ENCODE measurements at places on chromosomes 12 and 14.
A peak's percentile ranks its signal among the peaks of the same experiment; 100 is the strongest.

- no peak for DNase-seq
Observed at GRCh38 chr14:91653451-91653850, 78.4 kb downstream of the CATSPERB start.

- no peak for DNase-seq
Observed at GRCh38 chr12:74111688-74112360, 425.8 kb upstream of the ATXN7L3B start.

DNA sequence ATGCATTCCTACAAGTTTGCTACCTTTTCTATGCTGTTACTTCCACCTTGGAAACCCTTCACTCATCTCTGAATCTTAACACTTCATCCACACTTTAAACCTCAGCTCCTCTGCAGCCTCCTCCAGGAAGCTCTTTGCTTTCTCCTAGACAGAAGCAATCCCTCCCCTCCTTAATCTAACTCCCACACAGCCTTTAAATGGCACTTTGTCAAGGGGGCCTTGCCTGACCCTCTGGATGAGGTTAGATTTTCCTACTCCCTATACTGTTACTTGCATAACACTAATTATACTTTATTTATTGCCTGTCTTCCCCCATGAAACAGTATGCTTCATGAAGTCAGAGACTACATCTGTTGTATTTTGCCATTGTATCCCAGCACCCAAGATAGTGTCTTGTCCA lies 394.6 kb downstream of the MED13L start:
- DNase-seq: no peak

DNA sequence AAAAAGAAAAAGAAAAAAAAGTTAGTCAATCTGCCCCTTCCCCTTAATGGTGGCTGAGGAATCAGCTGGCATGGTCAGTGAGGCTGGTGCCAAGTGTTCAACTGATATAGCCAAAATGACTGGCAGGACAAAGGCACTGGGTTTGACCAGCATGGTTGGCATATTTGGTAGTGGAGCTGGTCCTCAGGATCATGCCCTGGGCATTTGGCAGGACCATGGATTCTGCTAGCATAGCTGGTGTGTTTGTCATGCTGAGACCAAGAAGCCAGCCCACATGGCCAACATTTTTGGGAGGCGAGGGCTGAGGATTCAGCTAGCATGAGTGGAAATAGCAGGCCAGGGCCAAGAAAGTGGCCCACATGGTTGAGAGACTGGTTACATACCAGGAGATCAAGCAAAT lies 136.5 kb downstream of the FBXL14 start:
- peak; percentile 97 for DNase-seq

- DNase-seq: no peak
Observed at GRCh38 chr12:98370976-98371375, 144.4 kb upstream of the TMPO start.

GRCh38 chr12:69984241-69984640 lies 159.2 kb downstream of the MYRFL start:
- peak; percentile 64 for DNase-seq

- peak; percentile 80 for DNase-seq
Observed at GRCh38 chr12:94941440-94941862, 62.0 kb downstream of the NDUFA12 start.

DNA sequence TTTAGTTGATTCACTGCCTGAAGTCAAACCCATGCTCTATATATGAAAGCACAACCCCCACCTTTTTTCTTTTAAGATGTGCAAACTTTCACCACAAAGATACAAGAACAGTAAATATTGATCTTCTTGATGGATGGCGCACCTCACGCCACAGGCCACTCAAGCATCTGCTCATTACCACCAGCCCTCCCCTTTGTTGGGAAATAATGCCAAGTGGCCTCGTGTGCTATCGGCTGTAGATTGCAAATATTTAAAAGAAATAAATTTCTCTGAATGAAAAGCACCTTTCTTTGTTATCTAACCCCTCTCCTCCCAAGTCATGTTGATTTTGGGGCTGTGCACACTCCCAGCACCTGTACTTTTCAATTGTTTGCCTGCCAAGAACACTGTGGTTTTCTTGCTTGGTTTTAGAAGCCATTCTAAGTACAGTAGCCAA lies 122.7 kb downstream of the C12orf42 start:
- DNase-seq: no peak

DNA sequence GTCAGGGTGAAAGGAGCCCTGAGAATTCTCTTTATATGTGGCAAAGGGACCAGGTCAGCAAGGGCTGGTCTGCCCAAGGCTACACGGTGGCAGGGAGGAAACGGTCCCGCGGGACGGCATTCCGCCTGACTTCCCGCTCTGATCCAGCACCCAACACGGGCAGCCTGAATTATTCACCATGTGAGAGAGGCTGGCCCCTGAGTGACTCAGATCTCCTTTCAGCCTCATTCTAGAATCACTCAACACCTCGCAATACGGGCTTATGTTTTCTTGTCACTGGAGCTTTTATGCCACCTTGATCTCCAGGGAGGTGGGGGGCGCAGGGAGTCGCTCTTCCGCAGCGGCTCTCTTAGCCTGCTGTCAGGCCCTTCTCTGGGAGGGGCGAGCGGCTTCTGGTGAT lies 8.5 kb downstream of the LRTM2 start:
- no peak for DNase-seq

DNA sequence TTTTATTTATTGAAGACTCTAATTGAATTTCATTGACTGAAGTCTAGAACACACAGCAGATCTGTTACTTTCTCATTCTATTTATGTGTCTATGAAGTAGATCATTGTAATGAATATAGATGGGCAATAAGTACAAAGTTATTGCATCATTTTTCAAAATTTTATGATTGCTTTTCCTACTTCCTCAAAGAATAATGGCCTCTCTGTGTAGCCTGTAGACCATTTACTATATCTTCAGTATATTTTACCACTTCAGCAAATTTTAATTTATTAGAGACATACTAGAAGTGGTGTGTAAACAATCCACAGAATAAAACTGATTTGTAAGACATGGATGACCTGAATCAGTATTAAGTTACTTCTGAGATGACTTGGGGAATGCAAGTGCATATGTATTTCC lies 291.7 kb upstream of the FAR2 start:
- no peak for DNase-seq

DNA sequence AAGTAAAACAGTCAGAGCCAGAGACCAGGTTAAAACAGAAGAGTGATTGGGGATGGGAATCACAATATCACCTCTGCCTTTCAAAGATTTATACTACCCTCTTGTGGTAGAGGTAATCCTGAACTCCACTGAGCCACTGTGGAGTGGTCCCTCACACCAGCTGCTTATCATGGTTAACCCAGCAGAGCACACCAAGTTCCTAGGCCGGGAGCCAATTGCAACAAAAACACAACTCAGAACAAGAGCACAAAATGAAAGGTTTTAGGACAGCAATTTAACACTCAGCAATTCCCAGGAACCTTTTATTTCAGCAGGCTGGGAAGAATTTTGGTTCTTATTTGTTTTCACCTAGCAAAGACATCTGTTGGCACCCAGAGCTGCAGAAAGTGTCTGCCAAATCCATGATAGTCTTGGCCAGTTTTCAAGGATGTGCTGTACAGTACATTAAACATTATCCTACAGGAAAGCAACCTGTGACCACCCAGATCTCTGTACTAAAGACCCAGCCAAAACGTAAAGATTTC lies 220.5 kb upstream of the ATXN7L3B start:
- DNase-seq: no peak

DNA sequence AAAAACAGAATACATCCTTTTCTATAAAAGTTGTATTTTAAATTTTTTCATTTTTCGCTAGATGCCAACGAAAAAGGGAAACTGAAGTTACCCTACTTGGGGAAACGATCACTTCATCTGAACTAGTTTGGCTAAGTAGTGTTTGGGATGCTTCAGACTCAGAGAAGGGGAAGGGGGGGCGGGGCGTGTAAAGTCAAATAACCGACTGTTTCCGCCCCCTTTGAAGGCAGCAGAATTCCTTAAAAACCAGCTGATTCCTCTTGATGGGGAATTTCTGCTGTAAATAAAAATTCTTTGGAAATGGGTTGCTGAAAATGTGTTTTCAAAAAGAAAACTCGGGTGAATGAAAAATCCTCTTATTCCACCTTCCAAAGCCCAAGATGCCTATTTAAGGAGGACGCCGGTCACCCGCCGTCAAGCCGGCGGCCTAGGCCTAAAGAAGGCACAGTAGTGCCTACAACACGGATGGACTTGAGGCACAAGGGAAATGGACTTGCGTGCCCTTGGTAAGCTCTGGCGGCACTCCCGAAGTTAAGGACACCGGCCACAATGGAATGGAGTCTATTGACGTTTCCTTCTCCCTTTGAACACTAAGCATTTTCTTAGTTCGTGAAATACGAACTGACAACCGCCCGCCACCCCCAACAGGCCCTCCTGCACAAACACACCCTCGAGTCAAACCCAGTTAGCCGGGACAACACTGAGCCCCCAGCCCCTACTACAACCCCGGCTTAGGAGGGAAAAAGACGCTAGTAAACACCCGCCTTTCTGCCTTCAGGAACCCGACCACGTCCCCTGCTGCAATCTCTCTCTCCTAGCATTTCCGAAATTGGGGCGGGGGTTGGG lies 1.9 kb downstream of the ATXN2 start:
- peak; percentile 70 for DNase-seq

DNA sequence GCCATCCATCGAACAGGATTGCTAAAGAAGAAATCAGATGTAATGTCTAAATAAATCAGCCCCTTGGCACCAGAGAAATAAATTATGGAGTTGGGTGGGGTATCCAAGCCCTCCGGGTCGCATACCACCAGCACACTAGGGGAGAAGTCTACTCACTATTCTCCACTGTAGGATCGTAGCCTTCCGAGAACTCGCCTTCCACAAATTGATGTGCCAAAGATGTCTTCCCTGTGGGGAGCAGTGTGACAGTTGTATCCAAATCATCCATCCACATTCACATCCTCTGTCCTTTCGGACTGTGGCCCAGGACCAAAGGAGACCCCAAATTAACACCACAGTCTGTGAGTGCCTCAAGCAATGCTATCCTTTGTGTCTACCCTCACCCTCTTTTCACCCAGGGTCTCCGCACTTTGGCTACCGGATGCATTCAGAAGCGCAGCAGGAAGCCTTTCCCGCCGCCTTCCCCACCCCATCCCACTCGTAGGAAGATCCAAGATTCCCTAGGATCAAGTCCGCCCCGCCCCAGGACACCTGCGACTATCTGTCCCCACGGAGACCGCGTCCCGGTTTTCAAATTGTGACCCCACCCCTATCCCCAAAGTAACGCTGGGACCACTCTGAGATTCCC lies 786 bp downstream of the RHEBL1 start:
- DNase-seq: no peak

GRCh38 chr14:103116636-103117035 lies 6.6 kb upstream of the TNFAIP2 start:
- DNase-seq: no peak

DNA sequence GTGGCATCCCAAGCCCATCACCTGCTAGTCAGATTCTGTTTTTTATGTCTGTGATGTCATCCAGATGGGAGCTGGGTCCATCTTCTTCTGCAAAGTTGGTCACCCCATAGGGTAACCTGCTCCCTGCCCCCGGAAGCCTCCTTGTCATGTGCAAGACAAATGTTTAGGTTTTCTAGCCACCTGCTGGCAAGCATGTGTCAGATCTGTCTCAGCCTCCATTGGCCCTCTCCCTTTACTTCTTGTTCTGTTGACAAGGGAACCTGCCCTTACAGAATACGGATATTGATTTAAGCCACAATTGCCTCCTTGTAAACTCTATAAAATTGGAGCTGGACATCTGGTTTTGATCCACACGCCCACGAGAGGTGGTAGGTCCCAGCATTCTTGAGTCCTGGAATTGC lies 7.5 kb downstream of the NTF3 start:
- peak; percentile 49 for DNase-seq

- DNase-seq: peak; percentile 82
Observed at GRCh38 chr12:6061660-6062059, 62.8 kb downstream of the VWF start.

DNA sequence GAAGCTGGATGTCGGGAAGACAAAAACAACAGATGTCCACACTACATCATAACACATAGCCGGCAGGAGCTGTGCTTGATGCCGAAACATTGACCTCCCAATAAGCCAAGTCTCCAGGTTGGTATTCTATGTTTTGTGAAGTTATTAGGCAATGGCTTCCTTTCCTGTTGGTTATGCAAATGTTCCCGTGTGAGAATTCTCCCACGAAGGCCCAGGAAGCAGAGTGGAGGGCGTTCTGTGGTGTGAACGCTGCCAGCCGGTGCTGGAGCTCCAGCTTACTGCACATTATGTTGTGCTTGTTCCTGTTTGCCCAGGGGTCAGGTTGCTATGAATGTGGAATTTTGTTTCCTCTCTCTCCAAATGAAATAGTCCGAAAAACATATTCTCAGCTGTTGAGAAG lies 156.4 kb upstream of the HMGA2 start:
- DNase-seq: no peak

DNA sequence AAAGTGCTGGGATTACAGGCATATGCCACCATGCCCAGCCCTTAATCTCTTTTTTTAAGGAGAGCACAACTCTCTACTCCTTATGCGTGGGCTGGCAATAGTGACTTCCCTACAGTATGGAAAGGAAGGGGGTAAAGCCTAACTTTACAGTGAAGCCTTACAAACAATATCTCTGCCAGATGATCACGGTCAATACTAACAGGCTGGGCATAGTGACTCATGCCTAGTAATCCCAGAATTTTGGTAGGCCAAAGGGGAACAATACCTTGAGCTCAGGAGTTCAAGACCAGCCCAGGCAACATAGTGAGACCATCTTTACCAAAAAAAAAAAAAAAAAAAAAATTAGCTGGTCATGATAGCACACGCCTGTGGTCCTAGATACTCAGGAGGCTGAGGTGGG lies 5.6 kb downstream of the PYM1 start:
- no peak for DNase-seq

- DNase-seq: no peak
Observed at GRCh38 chr14:32310876-32311275, 18.2 kb upstream of the AKAP6 start.

- DNase-seq: no peak
Observed at GRCh38 chr12:89200217-89200616, 152.1 kb downstream of the DUSP6 start.

DNA sequence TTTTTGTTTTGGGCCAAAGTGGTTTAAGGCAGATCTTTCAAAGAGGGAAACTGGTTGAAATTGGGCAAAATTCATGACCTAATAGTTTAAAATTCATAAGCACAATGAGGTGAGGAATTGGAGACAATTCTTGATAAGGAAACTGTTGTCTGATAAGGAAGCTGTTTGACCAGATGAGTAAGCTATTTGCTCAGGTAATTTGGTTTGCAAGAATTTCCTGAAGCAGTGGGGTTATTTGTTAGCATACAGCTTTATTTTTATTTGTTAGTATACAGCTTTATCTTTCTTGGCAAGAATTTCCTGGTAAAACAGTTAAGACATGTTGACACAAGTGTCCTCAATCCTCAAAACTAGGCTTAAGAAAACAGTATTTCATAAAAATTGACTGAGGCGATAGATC lies 559.0 kb downstream of the GALC start:
- DNase-seq: no peak

DNA sequence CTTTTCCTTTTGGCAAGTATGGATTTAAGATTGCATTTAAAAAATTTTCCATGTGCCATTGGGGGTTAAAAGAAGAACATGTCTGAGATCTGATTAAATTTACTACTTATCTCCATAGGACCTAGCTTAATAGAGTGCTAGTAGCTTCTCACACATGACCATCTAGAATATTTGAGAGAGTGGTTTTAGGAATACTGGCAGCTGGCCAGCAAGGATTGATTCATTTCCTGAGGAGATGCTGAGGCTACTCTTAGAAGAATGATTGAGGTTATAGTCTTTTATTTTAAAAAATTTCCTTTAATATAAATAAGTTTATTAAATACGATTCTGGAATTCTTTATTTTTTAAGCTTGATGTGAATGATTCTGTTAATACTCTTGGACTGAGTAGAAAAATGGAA lies 56.2 kb downstream of the MIPOL1 start:
- DNase-seq: peak; percentile 55

GRCh38 chr14:90040411-90040810 lies 21.4 kb upstream of the KCNK13 start:
- DNase-seq: no peak

GRCh38 chr14:22460461-22461195 lies 128.4 kb downstream of the DAD1 start:
- DNase-seq: no peak

Measured in AG10803 (cell line).